ENCODE measurements at places on chromosomes 5 and 9.

DNA sequence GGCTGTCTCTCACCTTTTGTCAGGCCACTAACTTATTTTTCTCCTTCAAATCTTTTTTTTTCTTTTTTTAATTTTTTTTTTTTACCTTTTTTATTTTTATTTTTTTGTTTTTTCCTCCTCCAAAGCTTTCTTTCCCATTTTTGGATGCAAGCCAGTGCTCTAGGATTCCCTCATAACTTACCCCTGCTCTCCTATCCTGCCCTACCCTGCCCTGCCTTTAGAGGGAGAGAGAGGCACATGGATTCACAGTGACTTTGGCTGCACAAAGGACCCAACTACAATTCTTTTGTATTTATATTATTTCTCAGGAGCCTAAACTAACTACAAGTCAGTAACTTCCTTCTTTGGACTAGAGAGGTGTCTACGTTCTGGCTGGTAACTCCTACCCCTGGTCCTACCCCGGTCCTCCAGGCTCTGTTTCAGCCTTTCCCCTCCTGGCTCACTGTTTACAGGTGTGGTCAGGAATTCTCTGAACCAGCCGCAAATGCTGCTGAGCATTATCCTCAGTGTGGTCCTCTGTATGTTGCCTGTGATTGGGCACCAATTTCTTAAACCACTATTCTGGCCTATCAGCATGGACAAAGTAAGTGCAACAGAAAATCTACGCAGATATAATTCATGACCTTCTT is 8.4 kb upstream of the RUSC2 start:
- peak; percentile 15 for DNase-seq

DNA sequence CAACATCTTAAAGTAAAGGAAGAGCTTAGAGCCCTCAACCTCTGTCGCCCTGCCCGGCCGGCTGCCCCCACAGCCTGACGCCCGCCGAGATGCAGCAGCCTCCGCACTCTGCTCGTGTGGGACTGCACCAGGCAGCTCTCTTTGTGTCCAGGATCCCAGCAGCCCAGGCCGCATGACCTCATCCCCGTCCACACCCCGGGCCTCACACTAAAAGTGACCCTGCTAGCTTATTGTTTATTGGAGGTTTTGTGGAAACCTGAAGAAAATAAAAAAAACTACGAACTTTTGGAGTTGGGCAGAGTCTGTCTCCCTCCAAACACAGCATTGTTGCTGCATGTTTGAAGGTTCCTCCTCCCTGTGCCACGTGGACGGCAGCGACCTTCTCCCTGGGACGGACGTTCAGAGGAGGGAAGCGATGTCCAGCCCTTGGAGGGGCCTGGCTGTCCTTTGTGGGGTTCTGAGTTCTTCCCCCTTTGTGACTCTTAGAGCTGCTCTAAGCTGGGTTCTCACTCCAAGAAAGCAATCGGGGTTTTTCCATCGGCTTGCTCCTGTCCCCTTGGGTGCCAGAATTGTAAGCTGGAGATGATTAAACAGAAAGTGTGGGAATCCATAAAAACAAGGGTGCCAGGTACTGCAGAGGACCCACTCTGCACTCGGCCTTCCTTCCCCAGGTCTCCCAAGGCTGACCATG is 103.5 kb upstream of the COL5A1 start:
- DNase-seq, result no peak

GRCh38 chr9:94157050-94157801 is 73.0 kb downstream of the PTPDC1 start:
- DNase-seq, result peak; percentile 18

DNA sequence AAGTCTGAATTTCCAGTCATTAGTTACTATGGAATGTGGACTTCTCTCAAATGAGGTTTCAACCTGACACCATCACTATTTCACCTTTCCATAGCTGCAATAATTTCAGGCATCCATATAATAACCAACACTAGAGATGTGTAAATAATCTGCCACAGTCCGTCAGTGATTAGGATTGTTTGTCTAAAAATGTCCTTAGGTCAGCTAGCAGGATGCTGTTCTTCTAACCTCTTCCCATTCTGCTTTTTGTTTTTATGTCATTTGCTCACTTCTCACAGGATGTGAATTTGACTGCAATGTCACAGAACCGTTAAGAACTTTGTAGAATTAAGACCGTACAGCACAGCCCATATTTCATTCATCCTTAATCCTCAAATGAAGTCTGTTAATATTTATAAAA is 166.4 kb upstream of the RASA1 start:
- DNase-seq, result no peak

DNA sequence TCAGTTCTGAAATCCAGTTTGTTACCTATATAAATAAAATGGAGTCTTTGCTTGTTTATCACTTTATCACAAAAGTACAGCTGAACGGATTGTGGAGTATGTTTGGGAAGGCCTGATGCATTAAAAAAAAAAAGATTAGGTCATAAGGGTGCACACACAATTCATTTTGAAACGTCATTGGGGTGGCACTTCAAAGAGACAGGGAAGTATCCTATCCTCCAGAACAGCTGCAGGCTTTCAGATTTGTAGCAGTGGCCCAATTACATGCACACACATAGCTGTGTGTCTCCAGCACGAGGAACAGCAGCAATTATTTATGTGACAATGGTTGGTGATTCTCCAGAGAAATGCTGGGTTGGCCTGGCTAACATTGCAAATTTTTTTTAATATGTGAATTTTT is 46.8 kb upstream of the FER start:
- no peak for DNase-seq

- DNase-seq, result no peak
Observed at GRCh38 chr5:52449516-52449915, 338.2 kb upstream of the ITGA1 start.

DNA sequence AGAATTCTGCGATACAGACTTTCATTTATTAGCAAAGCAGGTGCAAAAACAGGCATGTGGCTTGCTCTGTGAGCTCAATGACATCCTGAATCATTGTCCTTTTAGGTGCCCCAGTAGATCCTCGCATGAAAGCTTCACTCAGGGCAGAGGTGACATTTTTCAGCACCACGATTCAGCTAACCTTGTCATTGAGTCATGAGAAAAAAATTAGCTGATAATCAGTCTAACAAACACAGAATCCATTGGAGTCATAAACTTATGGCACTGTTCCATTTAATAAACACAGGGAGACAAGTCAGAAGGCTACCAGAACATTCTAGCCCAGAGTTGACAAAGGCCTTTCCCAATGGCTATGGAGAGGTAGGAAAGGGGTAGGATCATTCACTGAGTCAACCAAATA is 104.8 kb upstream of the RAD23B start:
- DNase-seq, result no peak

GRCh38 chr9:34961574-34962490 is 3.7 kb downstream of the PHF24 start:
- DNase-seq, result no peak

DNA sequence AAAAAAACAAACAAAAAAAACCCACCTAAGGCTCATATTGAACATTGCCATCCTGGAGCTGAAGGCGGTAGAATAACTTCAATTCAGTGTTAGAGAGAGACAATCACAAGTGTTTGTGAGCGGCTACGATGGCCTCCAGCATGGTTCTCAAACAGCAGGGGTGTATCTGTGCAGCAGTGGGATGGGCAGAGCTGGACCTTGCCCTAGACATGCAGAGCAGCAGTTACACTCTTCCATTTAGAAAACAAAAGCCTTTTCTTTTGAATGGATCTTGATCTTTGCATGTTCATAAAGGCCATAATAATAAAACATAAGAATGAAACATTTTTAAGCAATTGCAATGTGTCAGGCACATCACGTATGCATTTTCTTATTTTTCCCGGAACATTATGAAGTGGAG is 50.3 kb downstream of the ARHGAP26 start:
- DNase-seq, result no peak

DNA sequence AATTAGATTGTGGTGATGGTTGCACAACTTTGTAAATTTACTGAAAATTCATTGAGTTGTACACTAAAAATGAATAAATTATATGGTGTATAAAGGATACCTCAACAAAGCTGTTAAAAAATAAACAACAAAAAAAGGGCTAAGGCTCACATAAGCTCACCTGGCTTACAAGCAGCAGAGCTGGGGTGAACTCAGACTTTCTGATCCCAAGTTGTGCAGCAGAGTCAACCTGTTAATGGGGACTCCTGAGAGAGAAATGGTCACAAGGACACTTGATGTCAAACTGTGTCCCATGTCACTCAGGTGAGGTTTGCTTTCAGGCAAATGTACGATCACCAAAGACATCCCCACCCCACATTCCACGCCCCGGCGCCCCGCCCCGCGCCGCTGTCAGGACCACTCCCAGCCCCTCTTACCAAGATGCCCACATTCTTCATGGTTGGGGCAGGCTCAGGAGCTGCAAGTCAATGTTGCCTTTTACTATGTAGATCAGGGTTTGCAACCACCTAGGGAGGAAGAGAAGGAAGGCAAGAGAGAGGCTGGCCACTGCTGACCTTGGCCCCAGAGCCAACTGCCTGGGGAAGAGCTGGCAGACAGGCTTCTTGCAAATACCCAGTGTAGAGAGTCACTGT is 22.4 kb upstream of the SLC36A1 start:
- DNase-seq, result no peak

DNA sequence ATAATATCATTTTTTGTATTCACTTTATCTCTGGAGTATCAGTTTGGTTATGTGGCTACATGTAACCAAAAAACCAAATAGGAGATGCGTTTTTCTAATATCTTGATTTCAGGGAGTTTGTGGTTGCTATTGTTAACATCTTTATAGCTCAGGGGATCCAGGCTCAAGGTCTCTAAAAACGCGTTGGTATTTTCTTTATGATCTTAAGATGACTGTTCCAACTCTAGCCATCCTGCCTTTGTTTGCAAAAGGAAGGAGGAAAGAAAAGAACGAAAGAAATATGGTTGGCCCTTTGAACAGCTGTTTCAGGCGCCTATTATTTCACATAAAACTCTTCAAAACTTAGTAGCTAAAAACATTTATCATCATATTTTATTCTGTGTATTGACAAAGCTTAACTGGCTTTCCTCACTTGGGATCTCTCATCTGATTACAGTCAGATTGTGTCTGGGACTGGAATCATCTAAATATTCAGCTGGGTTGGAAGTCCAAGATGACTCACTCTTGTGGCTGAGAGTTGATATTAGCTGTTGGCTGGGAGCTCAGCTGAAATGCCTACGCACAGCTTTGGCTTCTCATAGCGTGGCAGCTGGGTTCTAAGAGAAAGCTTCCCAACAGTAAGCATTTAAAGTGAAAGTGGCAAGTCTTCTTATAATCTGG is 60.1 kb downstream of the FAM174A start:
- no peak for DNase-seq

DNA sequence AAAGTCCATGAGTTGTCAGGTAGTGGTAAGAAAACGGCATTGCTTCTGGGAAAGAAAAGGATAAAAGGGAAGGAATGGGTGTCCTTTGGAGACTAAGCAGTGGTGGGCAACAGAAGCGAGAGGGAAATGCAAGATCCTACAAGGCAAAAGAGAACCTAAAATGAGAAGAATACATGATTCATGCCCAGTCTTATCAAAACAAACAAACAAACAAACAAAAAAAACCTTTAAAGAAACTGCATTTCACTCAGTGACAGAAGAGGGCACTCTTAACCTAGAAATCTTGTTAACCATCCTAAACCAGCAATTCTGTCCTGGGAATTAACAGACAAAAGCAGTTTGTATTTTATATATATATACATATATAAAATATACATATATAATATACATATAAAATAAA is 88.5 kb downstream of the SUSD1 start:
- DNase-seq, result peak; percentile 49

GRCh38 chr5:91269198-91269597 is 113.9 kb downstream of the ARRDC3 start:
- no peak for DNase-seq

GRCh38 chr9:78236551-78236910 is 656 bp downstream of the CEP78 start:
- peak; percentile 76 for DNase-seq
